Cortex of kidney (tissue), 1 donor: ENCODE measurements at places on chromosomes 5 and 9.

GRCh38 chr5:103480246-103480645 is 82.3 kb downstream of the NUDT12 start:
- DNase-seq: no peak

GRCh38 chr5:43207601-43208000 is 15.6 kb downstream of the NIM1K start:
- no peak for DNase-seq

DNA sequence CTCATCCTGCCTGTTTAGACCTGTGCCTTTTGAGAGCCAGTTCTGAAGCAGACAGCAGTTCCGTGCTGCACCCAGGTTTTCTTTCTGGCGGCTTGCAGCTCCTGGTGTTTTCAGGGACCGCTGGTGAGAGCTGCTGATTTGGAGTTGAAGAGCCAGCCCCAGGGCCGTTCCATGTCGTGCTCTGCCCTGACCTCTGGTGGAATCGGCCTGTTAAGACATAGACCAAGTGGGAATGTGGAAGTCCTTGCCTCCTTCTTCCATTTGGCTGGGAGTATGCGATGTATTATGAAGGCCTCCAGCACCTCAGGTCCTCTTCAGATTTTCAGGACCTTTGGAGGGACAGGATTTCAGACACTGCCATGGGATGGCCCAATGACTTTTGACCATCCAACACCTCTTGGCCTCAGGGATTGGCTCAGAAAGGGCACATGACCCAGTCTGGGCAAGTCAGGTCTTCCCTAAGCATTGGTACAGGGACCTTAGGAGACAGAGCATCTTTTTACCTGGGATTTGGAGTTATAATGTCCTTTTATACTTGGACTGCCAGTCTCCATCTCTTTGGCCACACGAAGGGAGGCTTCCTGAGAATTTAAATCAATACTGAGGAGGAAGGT is 136.1 kb upstream of the CLINT1 start:
- no peak for DNase-seq

DNA sequence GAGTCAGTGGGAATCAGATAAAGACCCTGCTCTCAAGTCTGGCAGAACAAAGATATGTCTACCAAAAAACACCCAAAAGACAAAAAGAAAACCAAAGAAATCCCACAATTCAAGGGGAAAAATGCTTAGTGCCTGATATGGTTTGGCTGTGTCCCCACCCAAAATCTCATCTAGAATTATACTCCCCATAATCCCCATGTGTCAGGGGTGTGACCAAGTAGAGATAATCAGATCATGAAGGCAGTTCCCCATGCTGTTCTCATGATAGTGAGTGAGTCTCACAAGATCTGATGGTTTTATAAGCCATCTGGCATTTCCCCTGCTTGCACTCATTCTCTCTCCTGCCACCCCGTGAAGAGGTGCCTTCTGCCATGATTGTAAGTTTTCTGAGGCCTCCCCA is 13.4 kb downstream of the FBXO10 start:
- no peak for DNase-seq

GRCh38 chr5:133314086-133314485 is 262.3 kb downstream of the HSPA4 start:
- no peak for DNase-seq

DNA sequence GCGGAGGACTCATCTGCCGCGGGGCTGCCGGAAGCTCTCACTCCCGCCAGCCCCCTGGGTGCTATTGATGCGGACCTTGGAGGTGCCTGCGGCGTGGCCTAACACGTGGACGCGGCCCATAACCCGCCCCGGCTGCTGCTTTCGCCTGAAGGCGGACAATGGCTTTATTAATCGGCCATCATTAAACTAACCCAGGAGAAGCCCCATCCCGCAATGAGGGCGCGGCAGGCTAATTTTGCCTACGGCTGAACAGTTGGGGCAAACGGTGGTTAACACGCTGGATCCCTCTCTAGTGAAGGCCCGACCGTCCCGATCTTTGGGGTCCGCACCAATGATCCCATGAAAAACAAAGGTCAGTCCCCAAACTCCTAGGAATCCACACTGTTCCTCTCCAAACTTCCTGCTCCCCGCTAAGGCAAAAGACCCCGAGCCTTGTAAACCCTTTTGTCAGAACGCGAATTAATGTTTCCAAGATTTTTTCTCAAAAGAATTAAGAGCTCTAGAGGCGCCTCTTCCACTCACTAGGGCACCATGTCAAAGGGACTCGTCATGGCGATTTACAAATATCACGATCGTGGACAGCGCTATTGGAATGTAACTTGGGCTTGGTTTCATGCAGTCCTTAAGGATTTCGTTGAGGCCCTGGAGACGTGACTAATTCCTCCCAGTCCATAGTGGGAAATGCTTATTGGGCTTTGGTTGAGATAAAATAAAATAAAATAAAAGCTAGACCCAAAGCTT is 193.1 kb downstream of the MEF2C start:
- no peak for DNase-seq

DNA sequence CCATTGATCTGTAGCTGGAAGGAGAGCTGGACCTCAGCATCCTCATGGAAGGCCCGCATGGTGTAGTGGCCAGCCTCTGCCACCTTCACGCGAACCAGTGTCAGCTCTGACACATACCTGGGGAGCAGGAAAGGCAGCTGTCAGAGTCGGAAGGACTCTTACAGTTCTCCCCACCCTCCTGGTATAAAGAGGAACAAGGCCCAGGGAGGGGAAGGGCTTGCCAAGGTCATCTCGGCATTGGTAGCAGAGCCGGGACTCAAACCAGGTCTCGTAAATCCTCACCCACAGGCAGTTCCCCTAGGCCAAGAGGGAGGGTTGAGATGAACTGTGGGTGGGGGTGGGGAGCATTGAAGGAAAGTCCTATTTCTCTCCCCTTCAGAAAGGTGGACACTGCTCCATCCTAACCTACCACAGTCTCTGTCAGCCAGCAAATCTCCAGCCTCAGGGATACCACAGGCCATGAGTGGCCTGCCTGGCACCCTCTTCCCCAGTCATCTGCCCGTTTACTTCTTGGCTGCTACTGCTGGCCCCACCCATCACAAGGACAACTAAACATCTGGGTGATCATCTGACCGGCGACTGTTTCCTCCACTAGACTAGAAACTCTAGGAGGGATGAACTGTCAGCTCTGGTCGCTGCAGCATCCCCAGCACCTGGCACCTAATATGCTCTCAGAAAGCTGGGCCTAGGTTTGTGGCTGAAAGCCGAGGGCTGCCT is 23.5 kb downstream of the PDGFRB start:
- DNase-seq: no peak

DNA sequence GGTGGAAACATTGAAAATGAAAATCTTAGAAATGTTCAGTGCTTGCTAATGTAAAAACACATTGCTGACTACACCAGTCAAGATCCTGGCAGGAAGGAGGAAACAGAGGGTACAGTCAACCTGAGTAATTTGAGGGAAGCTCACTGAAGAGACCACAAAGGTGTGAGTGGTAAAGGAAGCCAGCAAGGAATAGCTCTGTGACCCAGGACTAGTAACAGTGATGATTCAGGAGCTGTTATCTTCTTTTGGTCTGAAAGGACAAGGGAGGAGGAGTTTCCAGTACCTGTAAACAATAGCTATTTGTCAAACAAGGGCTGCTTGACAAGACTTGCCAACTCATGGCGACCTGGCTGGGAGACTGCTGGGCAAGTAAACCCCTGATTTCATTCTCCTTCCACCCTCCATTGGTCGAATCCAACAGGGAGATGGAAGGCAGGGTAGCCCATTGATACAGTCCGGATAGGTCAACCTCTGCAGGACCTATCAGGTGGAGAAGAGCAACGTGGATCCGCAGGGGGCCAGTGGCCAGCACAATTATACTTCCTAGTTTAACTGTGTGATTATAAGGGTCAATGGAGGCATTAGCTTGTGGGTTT is 68.1 kb downstream of the MAMDC2 start:
- no peak for DNase-seq

DNA sequence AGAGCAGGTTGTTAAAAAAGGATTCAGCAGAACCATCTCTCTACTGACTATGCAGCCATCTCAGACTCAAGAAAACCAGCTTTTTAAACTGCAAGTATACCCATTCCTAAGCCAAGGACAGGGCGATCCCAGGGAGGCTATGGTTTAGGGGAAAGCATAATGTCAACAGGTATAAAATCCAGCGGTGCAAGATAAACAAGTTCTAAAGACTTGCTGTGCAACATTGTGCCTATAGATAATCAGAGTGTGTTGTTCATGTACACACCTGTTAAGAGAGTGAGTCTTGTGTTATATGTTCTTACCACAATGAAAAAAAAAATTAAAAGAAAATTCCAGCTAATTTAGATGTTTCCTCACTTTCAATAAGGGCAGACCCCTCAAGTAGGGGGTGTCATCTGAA is 63.6 kb upstream of the DIRAS2 start:
- no peak for DNase-seq

- DNase-seq: no peak
These were observed 210.6 kb downstream of the ATP10B start for GRCh38 chr5:160641405-160641804.

DNA sequence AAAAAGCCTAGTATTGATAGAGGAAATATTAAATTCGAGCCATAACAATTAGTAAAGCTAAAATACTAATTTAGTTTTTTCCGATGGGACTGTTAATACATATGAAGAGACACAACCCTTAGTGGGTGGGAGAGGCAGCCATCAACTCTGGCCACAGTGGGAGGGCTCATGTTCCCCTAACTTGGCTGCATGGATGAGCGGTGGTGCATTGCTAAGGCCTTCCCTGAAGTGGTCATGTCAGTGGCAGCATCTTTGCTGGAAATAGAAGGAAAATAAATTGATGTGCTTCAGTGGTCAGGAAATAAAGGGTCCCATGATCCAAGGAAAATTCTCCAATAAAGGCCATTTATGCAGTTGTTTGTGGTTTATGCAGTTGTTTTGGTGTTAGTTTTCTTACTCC is 33.9 kb upstream of the F2RL2 start:
- DNase-seq: no peak

GRCh38 chr5:5613261-5613990 is 190.9 kb downstream of the ICE1 start:
- no peak for DNase-seq

GRCh38 chr5:111364992-111365391 is 140.8 kb downstream of the CAMK4 start:
- DNase-seq: no peak

- no peak for DNase-seq
These were observed 1425.4 kb downstream of the FOXD4L5 start for GRCh38 chr9:63859475-63860215.

GRCh38 chr9:95892690-95893089 is 17.2 kb downstream of the ERCC6L2 start:
- no peak for DNase-seq

- DNase-seq: no peak
These were observed 40.5 kb downstream of the GPR21 start for GRCh38 chr9:123073991-123074422.
